ENCODE measurements at places on chromosomes 7 and 10.

GRCh38 chr10:132423966-132424861 lies 27.2 kb downstream of the PWWP2B start:
- no peak for DNase-seq

- DNase-seq, result no peak
Observed at GRCh38 chr7:102318482-102318971, 31.9 kb downstream of the SH2B2 start.

DNA sequence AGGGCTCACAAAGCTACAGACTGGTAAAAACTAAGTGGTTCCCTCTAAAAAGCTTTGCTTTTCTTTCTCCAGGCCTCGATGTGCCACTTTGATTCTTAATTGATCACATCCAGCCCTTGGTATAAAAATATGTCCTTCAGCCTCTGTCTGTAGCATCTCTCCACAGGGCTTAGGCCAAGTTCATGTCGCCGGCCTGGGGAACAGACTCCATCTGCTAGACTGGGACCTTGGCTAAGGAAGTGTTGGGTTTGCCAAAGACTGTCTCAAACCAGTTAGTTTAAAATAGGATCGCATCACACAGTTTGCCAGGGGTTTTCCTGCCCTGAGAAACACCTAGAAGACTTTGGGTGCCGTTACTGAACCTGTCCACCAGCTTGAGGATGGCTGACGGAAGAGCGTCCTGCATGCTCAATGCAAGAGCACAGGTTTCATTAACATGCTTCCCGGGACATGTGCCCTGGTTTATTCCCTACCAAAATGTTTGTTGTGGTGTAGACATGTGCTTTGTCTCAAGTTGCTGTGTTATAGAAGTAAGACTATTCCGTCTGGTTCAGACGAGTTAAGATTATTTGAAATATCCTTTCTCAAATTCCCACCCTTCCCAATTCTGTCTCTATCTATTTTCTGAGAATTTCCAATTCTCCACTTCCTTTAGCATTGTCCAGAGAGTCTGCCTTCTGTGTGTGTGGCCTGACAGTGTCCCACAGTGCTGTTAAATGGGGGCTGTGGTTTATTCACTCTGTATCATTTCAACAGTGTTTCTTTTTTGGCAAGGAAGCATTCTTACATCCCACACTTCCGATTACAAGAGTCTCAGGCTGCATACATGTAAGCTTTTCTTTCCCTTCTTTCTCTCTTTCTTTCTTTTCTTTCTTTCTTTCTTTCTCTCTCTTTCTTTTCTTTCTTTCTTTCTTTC lies 334.7 kb downstream of the INHBA start:
- DNase-seq, result no peak

DNA sequence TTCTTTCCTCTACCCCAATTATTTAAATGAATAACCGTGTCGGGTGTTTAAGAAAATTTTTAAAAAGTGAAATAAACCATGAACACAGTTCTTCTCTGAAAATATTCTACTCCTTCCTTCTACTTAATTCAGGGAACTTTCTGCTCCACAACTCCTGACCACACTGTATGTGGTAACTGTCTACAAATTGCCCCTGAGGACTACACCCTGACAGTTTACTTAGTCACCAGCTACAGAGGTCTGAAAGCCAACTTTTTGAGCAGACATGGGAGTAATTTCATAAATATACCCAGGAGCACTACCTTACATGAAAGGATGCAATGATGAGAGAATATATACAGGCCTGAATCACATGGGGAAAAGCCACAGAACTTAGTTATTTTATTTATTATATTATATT lies 523.2 kb upstream of the SORCS1 start:
- no peak for DNase-seq

GRCh38 chr10:75136346-75136745 lies 24.9 kb downstream of the SAMD8 start:
- no peak for DNase-seq

DNA sequence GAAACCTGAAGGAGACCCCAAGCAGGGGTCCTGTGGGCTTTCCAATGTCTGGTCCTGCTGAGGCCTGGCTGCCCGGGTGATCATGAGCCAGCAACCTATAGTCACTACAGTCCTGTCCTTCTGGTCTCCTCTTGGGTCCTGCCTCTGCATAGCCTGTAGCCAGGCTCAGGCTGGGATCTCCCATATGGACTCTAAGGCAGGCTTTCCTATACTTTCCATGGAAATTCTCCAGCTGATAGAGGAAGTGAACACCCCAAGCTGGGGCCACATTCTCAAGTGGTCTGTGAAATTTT lies 26.4 kb downstream of the ANXA8 start:
- no peak for DNase-seq

GRCh38 chr7:22394739-22395138 lies 37.8 kb upstream of the RAPGEF5 start:
- no peak for DNase-seq

GRCh38 chr10:55793024-55793423 lies 568.0 kb downstream of the ZWINT start:
- DNase-seq, result no peak

DNA sequence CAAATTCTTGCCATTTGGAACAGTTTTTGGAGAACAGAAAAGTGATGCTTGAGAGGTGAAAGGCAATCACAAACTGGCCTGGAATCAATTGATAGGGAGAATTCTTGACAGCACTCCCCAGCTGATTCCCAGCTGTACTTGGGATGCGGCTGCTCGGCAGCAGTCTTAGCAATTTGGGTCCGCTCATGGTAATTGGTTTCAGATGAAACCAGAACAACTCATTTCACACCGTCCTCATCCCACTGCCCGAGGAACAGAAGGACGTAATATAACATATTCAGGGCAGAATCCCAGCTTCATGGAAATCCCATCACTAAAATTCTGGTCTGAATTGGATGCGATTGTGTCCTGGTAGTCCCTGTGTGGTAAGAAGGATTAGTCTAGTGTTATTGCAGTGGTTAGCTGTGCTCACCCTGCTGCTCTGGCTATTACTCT lies 223.3 kb upstream of the FERD3L start:
- DNase-seq, result no peak

DNA sequence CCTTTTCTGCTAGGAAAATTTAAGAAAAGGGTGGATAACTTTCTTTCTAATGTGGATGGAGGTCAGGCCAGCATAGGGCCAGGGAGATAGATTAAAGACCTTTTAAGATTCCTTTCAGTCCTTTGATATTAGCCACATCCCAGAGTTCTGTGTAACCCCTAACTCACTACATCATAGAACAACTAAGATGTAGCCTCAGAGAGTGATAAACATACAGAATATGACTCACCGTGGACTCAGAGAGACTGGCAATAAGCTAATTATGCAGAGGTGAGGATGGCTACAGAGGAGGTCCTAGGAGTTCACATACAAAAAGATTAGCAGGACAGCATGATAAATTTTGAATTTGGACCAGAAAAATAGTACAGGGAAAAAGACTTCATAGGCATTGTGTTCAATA lies 141.0 kb downstream of the AOAH start:
- DNase-seq, result no peak

DNA sequence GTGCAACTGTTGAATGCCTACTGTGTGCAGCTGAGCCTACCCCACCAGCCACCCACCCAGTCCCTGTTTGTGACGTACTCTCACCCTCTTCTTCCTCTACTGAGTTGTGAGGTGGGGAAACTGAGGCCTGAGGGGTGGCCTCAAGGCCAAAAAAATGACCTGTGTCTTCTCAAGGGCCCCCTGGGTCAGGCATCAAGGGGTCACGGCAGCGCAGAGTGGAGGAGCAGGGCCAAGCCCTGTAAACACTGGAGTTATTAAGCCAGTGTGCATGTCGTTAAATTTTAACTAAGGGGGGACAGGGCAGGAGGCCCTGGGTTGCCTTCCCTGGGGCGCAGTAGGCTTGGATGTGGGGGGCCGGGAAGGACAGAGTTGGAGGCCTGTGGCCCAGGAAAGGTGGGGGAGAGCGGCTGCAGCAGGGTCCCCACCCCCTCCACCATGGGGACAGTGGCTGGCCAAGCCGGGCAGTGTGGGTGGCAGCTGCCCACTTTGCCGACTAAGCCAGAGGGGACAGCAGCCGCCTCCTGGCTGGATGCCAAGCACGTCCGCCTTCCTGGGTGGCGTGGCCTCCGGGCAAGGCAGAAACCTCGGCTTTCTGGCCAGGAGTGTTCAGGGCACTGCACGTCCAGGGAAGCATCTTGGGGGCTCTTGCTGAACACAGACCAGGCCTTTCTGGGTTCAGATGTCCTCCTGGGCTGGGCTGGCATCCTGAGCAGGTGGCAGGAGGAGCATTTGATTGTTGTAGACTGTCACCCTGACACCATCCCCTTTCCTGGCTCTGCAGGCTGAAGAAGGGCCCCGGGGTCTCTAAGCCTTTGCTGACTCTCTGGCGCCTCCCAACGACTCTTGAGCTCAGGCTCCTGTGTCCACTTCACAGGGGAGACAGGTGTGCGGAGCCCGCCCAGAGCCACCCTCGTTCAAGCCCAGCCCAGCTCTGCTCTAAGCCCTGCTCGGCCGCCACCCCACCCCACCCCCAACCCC lies 1.9 kb downstream of the SLC29A4 start:
- no peak for DNase-seq

DNA sequence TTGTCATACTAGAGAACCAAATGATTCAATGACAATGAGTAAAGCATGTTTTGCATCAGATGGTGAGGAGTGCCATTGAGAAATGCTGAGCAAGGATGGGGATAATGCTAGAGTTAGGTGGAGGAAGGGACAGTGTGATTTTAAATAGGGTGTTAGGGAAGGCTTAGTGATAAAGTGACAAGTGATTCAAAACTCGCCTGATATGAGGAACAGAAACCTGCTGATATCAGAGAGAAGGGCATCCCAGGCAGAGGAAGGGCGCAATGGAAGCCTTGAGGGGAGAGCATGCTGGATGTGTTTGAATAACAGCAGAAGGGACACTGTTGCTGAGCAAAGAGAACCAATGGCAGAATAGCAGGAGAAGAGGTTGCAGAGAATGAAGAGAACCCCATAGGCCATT lies 196.2 kb downstream of the NRG3 start:
- no peak for DNase-seq

- DNase-seq, result no peak
Observed at GRCh38 chr7:47557694-47558670, 23.9 kb downstream of the TNS3 start.

GRCh38 chr10:69929575-69929974 lies 123.1 kb upstream of the MACROH2A2 start:
- no peak for DNase-seq

DNA sequence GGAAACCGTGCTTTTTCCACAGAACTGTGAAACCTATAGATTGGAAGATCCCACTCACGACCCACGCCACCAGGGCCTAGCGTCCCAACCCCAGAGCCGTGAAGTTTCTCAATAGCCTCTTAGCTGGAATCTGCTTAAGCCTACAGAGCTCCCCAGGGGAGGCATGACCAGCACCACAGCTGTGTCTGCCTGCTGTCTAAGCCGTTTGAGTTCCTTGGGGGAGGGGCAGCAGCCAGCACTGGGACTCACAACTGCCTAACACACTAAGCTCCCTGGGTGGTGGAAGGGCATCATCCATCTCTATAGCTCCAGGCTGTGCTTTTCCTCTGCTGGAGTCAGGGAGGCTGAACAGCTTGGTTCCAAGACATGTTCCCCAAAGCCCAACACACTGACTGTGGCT lies 26.0 kb upstream of the TMEM140 start:
- no peak for DNase-seq

Data from stimulated activated CD8-positive, alpha-beta memory T cell treated with anti-CD3 and anti-CD28 coated beads, Interleukin-7, amount 100 ng/mL, for 1 hour (primary cell).